Activated CD4-positive, alpha-beta memory T cell treated with anti-CD3 and anti-CD28 coated beads for 36 hours (primary cell): ENCODE measurements at places on chromosomes 16 and 17. TPM values are rescaled to one million over a fixed set of nuclear protein-coding genes. Genes with fewer than 3 reads are reported as not detected.

The SGCA gene
- total RNA-seq: 0.59 TPM

DNA sequence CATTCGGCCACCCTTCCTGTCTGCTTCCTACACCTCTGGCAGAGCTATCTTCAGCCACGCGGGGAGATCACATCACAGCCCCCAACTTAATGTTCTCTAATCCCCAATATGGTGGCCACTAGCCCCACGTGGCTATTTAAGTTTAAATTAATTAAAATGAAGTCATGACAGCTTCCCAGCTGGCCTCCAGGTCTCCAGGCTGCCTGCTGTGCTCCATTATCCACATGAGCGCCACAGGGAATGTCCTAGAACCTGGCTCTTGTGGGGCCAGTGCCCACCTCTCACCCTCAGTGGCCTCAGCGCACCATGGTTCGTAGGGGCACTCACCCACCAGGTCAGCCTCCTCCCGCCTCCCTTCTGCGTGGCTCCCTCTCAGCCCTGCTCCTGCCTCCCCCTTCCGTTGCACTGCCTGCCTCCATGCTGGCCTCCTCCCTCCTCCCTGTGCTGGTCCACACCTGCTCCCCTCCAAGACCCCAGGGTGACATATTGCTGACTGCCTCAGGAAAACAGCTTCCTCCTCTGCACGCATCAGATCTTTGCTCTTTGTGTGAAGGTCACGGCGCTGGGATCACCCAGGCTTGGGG is 47.7 kb downstream of the IRF8 start:
- no peaks in the 10 kb centered on the region for H3K36me3 ChIP-seq
- peaks cover 32% of the 10 kb centered on the region for H3K27me3 ChIP-seq
- H3K4me3 ChIP-seq: no peak overlapping the region
- peaks cover 49% of the 10 kb centered on the region for H3K4me1 ChIP-seq

The KRT32 gene
- total RNA-seq: not detected

The FBXL16 gene
- total RNA-seq: 14.1 TPM

DNA sequence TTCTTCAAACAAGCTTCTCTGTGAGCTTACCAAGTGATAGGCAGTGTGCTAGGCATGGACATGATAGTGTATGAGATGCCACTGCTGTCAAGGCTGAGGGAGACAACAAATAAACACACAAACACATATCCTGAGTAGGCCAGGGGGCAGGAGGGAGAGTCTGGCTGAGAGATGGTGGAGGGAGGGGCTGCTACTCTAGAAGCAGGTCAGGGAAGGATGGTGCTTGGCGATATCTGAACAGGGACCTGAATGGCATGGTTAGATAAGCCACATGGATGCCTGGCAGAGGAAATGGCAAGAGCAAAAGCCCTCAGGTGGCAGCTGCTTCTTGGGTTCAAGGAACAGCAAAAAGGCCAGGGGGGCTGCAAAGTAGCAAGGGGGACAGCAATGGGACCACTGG is 8.6 kb upstream of the CHST6 start:
- no peaks in the 10 kb centered on the region for H3K36me3 ChIP-seq
- peaks cover 6% of the 10 kb centered on the region for H3K4me1 ChIP-seq
- no peak for DNase-seq
- no peak overlapping the region for H3K4me3 ChIP-seq

DNA sequence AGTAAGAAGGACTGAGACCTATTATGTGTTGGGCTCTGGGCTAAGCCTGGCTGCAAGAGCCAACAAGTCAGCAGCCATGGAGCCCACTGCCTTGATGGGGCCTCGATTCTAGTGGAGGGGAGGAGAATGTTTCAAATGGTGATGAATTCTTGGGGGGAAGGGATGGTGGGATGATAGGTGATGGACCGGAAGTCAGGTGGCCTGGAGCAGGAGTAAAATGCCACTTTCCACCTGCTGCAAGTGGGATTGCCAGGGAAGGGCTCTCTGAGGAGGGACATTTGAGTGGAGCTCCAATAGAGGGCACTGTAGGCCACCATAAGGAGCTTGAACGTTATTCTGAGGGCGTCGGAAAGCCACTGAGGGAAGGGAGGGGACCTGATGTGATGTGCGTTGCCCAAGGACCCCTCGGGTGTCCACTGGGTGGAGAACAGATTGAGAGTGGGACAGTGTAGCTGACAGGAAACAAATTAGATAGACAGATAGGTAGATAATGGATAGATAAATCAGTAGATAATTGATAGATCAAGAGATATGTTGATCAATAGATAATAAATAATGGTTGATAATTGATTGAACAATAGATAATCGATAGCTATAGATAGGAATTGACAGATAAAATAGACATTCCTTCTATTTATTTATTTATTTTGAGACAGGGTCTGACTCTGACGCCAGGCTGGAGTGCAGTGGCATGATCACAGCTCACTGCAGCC is 18.2 kb upstream of the NXPH3 start:
- H3K4me3 ChIP-seq: peak overlapping the region; percentile 20
- peaks cover 3% of the 10 kb centered on the region for H3K27me3 ChIP-seq
- DNase-seq: peak; percentile 54
- no peaks in the 10 kb centered on the region for H3K36me3 ChIP-seq
- H3K27ac ChIP-seq: peak overlapping the region; percentile 21
- H3K4me1 ChIP-seq: peaks cover 5% of the 10 kb centered on the region
